Fibroblast of skin of scalp (primary cell): ENCODE measurements at places on chromosomes 16 and 17.

DNA sequence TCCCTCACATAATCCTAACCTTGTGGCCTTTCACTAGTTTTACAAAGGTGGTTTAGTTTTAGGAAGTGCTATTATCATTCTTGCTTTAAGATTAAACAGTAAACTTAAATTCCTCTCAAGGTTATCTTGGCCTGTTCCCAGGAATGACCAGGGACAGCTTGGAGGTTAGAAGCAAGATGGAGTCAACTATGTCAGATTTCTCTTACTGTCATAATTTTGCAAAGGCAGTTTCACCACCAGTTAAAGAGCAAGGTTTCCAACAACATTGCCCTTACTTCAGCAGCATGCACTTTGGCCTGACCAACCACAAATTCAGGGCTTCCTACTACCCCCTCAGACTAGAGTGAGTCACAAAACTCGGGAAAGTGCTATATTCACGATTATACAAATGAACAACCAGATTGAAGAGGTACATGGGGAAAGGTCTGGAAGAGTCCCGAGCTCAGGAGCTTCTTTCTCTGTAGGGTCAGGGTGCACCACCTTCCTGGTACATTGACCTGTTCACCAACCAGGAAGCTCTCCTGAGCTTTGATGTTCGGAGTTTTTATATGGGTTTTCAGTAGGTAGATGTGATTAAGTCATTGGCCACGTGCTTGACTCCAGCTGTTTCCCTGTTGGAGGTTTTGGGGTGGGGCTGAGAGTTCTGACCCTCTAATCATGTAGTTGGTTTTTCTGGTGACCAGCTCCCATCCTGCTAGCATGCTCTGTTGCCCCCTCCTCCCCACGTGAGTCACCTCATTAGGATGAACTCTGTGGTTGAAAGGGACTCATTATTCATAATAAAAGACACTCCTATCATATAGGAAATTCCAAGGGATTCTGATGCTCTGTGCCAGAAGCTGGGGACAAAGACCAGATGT lies 19.4 kb downstream of the RHOT1 start:
- DNase-seq, result peak; percentile 93

DNA sequence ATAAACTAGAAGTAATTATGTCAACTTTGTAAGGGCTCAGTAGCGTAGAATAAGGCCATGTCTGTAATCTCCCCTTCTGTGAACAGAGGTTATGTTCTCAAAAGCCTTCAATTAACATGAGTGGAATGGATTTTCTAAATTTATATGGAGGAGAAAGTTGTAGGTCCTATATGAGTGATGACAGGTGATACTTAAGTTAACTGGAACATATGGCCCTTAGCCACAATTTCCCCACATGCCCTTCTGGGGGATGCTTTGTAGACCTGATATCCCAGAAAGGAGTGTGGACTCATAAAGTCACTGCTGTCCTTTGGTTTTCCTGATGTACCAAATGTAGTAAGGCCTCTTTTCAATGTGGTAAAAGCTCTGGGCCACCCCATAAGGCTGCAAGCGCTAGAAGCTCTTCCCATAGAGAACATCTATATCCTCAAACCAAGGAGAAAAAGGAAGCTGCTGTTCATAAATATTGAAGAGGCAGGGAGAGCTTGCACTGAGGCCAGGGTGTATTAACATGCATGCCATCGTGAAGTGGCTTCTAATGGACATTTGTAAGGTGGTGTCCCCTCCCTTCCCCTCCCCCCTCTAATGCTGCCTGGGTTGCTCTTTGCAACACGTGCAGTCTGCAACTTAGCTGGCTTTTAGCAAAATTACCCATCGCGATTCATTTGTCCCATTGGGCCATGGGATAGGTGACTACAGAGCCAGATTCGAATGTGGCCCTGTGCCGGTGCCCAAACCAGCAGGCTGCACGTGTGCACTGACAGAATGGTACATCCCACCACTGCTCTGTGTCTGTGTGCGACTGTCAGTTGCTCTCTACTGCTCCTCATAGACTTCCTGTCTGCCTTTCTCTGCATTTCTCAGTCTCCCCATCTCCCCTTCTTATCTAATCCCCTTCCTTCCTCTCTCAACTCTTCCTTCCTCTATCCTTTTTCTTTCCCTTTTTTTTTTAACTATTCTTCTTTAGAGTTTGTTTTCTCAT lies 269.0 kb downstream of the WWOX start:
- DNase-seq, result no peak

DNA sequence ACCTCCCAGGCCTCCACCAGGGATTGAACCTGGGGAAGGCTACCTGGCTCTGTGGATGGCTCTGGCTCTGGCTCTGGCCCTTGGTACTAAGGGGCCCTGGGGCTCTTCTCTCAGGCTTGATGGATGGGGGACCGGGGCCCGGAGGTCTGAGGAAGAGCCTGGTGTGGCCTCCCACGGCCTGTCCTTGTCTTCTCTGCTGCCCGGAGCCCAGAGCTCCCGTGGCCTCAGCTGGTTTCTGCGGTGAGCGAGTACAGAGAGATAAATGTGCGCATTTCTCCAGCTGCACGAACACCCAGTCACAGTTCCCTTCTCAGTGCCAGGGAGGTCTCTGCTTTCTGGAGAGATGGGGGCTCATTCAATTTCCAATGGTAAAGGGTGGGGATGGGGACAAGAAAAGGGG lies 9.2 kb downstream of the MGAT5B start:
- no peak for DNase-seq

GRCh38 chr17:36136036-36136435 lies 32.4 kb downstream of the CCL4 start:
- DNase-seq, result no peak

- no peak for DNase-seq
Measured at GRCh38 chr17:68428498-68429172, 28.7 kb downstream of the WIPI1 start.

DNA sequence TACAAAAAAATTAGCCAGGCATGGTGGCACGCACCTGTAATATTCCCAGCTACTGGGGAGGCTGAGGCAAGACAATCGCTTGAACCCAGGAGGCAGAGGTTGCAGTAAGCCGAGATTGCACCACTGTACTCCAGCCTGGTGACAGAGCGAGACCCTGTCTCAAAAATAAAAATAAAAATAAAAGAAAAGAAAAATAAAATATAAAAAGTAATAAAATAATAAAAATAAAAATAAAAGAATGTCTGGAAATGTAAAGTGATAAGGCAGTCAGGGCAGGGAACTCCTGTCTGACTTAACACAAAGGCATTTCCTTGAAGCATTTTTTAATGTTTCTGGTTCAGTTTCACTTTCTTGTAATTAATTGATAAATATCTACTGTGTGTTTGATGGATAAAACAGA lies 34.7 kb upstream of the DNAJA2 start:
- no peak for DNase-seq

GRCh38 chr17:74839990-74840852 lies 19.5 kb downstream of the GRIN2C start:
- no peak for DNase-seq

DNA sequence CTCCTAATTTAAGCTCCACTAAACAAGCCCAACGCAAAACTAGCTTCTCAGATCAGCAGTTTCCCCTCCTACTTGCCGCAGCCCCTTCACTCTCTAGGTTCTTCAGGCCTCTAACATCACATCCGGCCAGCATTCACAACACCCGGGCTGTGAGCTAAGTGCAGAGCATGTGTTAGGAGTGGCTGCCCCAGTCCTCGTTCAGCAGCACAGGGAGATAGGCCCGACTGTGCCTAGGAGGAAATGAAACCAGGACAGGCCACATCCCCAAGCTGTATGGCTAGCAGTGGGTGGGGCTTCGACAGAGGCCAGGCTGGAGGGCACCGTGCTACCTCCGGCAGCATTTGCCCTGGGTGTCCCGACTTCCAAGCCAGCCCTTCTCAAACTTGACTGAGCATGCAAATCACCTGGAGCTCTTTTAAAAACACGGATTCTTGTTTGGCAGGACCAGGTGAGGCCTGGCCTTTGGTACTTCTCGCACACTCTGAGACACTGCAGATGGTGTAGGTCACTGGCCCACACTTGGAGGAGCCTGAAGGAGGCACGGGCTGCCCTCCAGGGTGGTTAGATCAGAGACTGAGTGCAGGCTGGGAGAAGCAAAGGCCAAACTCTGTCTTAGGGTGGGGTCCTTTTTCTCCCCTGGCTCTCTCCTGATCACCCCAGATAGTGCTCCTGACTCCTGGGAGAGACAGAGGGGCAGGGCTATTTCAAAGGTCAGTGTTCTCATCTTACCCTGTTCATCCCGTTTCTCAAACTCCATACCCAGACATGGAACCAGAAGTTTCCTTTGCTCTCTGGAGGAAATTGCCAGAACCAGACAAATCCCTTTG lies 202.0 kb downstream of the C16orf78 start:
- no peak for DNase-seq
